ENCODE measurements at places on chromosomes 6 and 20.

- DNase-seq, result no peak
Observed at GRCh38 chr20:9441948-9442347, 72.4 kb upstream of the LAMP5 start.

DNA sequence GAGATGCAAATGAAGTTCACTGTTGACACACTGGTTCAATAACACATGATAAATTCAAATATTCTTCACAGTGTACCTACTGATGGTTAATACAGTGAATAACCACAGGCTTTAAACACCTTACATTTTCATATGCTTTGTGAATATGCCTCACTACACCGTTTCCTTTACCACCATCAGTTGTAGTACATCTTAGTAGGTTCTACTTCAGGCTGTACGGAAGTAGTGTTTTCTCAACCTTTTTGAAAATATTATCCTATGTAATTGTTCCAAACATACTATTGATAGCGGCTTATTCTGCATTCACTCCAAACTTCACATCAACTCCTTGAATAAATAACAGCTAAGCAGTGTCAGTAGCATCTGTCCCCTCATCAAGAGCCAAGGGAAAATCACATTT lies 15.3 kb downstream of the ZBTB9 start:
- DNase-seq, result no peak

DNA sequence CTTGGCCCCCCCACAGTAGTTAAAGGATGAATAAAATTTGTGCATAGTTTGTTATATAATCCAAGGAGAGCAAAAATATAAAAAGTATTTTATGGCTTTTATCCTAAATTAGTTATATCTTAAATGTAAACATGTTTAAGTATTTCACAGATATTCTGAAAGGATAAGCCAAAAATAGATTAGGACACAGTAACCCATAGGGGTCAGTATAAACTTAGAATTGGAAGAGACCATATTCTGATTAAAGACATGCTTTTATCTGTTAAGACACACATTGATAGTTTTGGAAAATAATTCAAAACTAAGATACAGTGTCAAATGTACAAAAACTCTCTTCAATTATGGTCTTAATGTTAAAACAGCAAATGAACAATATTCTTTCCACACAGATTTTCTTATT lies 4.5 kb upstream of the SERINC1 start:
- no peak for DNase-seq

GRCh38 chr6:32854376-32855178 lies 585 bp downstream of the PSMB9 start:
- no peak for DNase-seq

- no peak for DNase-seq
Observed at GRCh38 chr20:32544893-32545840, 40.0 kb downstream of the NOL4L start.

DNA sequence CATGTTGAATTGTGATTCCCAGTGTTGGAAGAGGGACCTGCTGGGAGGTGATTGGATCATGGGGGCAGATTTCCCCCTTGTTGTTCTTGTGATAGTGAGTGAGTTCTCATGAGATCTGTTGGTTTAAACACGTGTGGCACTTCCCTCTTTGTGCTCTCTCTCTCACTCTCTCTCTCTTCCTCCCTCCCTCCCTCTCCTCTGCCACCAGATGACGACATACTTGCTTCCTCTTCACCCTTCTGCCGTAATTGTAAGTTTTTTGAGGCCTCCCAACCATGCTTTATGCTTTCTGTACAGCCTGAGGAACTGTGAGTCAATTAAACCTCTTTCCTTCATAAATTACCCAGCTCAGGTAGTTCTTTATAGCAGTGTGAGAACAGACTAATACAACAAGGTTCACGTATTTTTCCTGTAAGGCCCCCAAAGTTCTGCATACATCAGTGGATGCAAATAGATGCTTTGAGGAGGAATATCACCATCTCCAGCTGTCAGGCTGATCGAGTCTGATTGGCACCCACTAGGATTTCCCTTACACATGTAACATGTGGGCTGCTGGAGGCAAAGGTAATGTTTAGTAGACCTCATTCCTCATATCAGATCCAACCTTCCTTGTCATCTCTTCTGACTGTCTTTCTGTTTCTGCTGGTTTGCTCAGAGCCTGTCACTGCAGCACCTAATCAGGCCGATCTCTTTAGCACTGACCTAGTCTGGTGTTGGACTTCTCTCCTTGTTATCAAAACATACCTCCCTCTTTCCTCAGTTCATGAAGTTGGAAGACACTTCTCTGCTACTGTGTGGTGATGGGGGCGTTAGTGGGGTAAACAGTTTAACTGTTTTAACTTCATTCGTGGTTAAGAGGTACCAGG lies 54.3 kb upstream of the BACH2 start:
- no peak for DNase-seq

- no peak for DNase-seq
Observed at GRCh38 chr6:26155061-26155930, 68.1 kb downstream of the HFE start.

GRCh38 chr6:20271818-20272217 lies 59.5 kb upstream of the MBOAT1 start:
- no peak for DNase-seq

- DNase-seq, result no peak
Observed at GRCh38 chr6:75278474-75279077, 6.0 kb downstream of the TMEM30A start.

DNA sequence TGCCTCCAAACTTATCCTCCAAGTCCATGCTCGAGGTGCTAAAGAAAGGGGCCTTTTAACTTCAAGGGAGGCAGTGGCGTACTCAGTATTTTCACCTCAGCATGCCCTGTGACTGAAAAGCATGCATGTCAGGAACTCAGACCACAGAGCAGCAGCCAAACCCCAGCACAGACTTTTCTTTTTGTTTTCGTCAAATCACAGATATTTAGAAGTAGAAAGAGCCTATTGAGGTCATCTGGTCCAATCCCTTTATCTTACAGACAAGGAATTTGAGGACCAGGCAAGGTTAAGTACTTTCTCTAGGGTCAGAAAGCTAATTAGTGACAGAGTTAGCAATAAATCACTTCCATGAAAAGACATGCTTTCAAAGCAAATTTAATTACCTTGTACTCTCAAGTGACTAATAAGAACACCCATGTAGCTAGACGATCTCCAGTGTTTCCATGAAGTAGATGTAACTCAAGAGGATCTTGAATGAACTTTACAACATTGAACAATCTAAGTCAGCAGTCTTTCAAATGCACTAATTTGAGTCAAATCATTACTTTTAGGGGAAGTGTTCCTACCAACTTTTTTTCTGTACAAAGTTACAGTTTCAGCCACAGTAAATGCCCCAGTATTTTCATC lies 35.9 kb downstream of the MOXD1 start:
- no peak for DNase-seq

DNA sequence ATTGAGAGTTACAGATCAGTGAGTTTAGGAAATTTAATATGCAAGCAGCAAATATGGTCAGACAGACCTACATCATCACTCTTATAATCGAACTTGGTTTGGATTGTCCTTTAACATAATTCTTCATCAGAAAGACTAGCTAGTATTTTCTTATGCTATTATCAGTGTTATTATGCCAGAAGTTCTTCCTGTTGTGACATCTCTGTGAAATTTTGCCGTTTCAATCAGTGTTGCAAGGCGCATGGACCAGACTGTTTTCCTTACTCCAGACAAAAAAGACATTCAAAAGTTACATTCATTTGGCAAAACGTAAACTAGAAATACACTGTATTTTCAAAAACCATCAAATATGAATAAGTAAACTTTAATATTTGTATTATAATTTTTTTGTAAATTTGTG lies 5.7 kb upstream of the TENT5A start:
- no peak for DNase-seq

GRCh38 chr20:37571033-37571432 lies 43.4 kb upstream of the BLCAP start:
- DNase-seq, result no peak

- DNase-seq, result no peak
Observed at GRCh38 chr6:131651782-131652181, 14.7 kb downstream of the ENPP3 start.

GRCh38 chr6:114281496-114281895 lies 61.3 kb downstream of the HS3ST5 start:
- no peak for DNase-seq

DNA sequence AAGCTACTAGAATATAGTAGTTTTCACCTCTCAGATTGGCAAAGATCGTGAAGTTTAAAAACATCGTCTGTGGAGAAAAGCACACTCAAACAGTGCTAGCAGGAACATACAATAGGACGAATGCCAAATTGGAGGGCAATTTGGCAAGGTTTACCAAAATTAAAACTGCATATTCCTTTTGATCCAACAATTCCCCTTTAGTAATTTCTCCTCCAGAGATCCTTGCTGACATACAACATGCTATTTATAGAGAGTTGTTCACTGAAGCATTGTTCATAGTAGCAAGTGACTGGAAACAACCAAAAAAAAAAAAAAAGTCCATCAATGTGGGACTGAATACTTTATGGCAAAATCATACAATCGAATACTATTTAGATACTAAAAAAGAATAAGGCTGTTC lies 202.2 kb downstream of the ATXN1 start:
- DNase-seq, result no peak

DNA sequence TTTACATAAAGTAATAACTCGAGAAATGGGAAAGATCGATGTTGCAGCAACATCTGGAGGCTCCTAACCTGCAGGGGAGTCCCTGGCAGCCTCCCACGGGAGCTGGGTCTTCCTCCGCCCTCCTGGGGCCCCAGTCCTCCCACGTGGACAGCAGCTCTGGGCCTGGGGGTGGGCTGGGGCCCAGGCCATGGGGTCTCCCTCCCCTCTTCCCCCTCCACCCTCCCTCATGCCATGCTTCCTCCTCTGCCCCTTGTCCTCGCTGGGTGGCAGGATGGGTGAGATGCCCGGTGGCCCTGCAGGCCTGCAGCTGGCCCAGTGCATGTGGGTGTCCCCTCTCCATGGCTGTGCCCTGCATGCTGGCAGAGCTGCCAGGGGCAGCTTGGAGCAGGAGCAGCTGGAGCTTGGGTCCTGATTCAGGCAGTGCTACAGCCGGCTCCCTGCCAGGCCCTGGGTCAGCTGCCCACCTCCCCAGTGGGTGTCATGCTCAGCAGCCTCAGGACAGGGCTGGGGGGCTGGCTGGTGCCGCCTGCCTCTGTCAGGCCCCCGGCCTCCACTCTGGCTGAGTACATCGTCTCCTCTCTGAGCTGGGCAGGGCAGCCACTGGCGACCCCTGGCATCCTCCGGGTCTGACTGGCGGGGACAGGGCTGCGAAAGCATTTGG lies 48.9 kb upstream of the BHLHE23 start:
- DNase-seq, result no peak

GRCh38 chr6:38025451-38025850 lies 205.9 kb downstream of the ZFAND3 start:
- no peak for DNase-seq

DNA sequence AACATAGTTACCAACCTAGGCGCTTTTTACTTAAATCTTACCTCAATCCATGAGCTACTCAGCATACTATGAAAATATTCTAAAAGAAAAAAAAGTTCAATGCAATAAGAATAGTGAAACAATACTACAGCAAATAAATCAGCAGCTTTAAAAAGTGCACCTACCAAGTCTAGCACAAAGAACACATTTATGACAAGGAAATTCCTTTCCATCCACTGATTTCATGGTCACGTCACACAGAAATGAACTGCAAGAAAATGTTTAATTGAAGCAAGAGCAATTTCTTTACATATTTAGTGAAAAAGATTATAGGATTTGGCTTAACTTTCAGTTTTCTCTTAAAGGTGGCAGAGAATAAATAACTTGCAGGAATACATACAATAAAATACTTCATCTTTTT lies 36.2 kb downstream of the IBTK start:
- DNase-seq, result no peak

GRCh38 chr6:147299035-147299434 lies 94.8 kb downstream of the STXBP5 start:
- no peak for DNase-seq

- DNase-seq, result no peak
Observed at GRCh38 chr6:24897186-24897585, 38.6 kb downstream of the RIPOR2 start.

DNA sequence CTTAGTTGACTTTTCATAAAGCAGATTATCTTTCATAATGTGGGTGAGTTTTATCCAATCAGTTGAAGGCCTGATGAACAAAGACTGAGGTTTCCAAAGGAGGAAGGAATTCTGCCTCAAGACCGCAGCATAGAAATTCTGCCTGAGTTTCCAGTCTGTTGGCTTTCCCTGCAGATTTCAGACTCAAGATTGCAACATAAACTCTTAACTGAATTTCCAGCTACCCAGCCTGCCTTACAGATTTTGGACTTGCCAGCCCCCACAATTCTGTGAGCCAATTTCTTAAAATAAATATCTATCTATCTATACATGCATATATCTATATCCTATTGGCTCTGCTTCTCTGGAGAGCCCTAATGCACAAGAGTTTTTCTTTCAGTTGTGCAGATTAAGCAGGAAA lies 57.3 kb upstream of the SMLR1 start:
- no peak for DNase-seq

- DNase-seq, result no peak
Observed at GRCh38 chr6:11820821-11821220, 42.2 kb upstream of the ADTRP start.

GRCh38 chr6:89410231-89410761 lies 1.8 kb downstream of the RRAGD start:
- DNase-seq, result no peak

- no peak for DNase-seq
Observed at GRCh38 chr6:30282522-30282921, 44.2 kb upstream of the TRIM39 start.

GRCh38 chr6:165751486-165751885 lies 88.4 kb upstream of the PDE10A start:
- no peak for DNase-seq

- DNase-seq, result no peak
Observed at GRCh38 chr6:30763618-30764489, 19.5 kb upstream of the IER3 start.

GRCh38 chr6:130981409-130981808 lies 81.6 kb downstream of the EPB41L2 start:
- no peak for DNase-seq

All from stimulated activated CD4-positive, alpha-beta T cell treated with anti-CD3 and anti-CD28 coated beads, Interleukin-2, amount 100 ng/mL, for 48 hours (primary cell).